CD4-positive, alpha-beta T cell treated with Interleukin-15 for 4 hours (primary cell): ENCODE measurements at places on chromosomes 16 and 17.

DNA sequence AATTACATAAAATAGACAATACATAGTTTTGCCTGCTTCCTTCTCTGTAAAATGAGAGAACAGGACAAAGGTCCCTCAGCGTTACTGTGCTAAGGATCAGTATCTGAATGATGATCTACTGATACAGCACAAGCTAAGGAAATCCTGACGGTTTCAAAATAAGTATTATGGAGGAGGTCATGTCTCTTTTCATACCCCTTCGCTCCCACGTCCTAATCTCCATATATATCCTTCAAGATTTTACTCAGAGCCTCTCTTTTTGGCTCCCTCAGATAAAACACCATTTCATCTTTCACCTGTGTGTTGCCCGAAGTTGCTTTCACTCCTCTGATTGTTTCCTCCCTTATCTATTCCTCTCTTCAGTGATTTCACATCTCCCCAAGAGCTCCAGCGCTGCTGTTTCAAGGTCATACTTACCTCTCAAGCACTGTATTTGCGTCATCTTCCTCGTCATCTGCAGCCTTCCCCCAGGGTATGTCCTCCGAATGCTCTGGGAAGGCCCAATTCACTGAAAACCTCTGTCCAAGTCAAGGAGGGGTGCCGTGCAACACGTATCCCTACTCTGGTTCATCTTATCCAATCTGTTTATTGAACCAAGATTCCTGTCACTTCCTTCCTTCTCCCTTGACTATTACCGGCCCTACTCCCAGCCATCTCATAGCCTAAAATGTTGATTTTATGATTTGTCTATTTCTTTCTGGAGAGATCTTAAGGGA, 1.2 kb upstream of the BLTP2 start:
- DNase-seq: no peak

- DNase-seq: peak; percentile 88
Measured at GRCh38 chr17:68435876-68436842, 21.1 kb downstream of the WIPI1 start.

GRCh38 chr17:17391668-17392370, 85.0 kb upstream of the MED9 start:
- peak; percentile 78 for DNase-seq

- DNase-seq: no peak
Measured at GRCh38 chr16:5031601-5032000, 2.1 kb downstream of the NAGPA start.

DNA sequence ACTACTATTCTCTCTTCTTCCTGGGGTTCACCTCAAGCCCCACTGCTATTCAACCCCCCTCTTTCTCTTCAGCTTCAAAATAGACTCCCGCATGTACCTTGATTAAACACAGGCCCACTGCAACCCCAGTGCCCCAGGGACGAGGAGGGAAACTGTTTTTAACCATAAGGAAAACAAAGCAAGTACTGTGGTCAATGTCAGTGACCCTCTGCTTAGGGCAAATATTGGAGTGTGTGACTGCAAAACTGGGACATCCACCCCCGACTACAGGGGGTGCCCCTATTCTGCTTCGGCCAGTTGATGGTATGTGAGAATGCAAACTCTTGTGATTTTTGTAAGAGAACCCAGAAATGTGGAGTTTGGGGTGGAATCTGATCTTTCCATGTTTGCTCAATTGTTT, 9.5 kb upstream of the PNPO start:
- no peak for DNase-seq

DNA sequence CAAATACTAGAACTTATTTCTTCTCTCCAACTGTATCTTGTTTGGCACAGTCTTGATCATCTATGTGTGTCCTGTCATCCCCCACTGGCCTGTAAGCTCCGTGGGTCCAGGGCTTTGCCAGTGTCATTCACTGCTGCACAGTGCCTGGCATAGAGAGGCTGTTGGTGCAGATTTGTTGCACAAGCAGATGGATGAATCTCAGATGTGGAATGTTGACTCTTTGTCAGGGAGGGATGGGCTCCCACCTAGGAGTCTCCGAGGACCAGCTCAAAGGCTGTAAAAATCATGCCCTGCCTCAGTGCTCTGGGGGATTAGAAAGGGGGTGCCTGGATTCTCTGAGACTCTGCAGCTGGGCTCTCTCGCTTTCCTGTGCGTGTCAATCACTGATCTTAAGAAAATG, 60.6 kb downstream of the RAB11FIP4 start:
- no peak for DNase-seq

DNA sequence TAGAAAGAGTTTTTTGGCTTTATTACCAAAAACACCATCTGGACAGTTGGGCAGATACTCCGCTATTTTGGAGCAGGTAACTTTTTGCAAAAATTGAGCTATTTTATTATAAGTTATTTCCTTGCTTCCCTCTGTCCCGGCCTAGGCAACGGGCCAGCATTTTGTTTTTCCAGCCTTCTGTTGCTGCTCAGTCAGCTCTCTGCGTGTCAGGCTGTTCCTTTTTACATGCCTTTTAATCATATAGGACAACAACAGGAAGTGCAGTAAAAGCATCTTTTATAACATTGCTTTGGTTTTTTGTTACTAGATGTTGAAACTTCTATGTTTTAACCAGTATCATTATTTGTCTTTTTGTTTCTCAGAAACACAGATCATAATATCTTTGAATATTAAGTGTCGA, 30.4 kb downstream of the PPM1D start:
- DNase-seq: no peak
